Stomach (tissue), 19 donors: ENCODE measurements at places on chromosomes 2 and 18. TPM values are rescaled to one million over a fixed set of nuclear protein-coding genes. Genes with fewer than 3 reads are reported as not detected.

Gene OR6B2
- not detected for total RNA-seq

Gene CDKL4
- 4.2 TPM for total RNA-seq

Gene ZNF521
- total RNA-seq, result 40.3 TPM

Gene TDRD15
- total RNA-seq, result not detected
